Activated T-cell treated with anti-CD3 and anti-CD28 coated beads, Interleukin-2, amount 50 U/mL, for 24 hours (primary cell): ENCODE measurements at places on chromosomes 12 and 14.

GRCh38 chr14:50001151-50001998 lies 108.5 kb downstream of the ARF6 start:
- peak; percentile 87 for DNase-seq

GRCh38 chr12:29088611-29089219 lies 60.4 kb upstream of the FAR2 start:
- DNase-seq: no peak

- DNase-seq: no peak
These were observed 502.4 kb upstream of the ATP2B1 start for GRCh38 chr12:90211017-90211416.

- no peak for DNase-seq
These were observed 36.6 kb downstream of the WDR89 start for GRCh38 chr14:63605041-63605532.

- no peak for DNase-seq
These were observed 96.7 kb downstream of the IRF2BPL start for GRCh38 chr14:76931631-76932402.

DNA sequence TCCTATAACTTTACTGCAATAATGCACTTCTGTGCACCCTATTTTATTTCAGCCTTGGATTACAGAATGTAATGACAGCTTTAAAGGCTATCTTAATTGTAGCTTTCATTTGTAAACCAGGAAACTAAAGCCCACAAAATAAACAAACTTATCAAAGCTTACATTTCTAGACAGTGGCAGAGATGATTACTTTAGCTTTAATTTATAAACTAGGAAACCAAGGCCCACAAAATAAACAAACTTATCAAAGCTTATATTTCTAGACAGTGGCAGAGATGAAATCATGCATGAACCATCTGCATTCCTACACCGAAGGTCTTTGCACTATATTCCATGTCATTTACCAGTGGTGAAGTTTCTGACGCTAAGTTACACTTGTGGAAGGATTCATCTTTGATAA lies 74.4 kb downstream of the PRKD1 start:
- DNase-seq: no peak

- no peak for DNase-seq
These were observed 31.7 kb downstream of the WDR20 start for GRCh38 chr14:102171173-102172020.

DNA sequence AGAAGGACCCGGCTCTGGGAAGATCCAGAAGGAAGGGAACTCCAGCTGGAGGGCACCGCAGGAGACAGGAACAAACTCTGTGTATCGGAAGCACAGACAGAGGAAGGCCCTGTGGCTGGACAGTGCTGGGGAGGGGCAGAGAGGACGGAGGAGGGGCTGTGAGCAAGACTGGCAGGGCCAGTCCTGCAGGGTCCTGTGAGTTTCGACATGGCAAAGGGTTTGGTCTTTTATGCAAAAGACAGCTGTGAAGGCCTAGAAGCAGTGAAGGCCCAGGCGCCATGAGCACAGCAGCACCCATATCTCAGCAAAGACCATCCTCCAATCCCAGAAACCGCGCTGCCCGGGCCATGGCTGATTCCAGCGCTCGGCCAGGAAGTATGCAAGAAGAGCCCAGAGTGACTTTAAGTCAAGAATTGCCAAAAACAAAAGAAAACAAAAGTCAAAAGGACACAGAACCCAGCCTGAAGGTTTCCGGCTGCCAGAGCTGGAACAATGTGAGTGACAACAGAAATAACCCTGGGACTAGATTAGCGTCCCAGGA lies 126.5 kb downstream of the NCOR2 start:
- no peak for DNase-seq

DNA sequence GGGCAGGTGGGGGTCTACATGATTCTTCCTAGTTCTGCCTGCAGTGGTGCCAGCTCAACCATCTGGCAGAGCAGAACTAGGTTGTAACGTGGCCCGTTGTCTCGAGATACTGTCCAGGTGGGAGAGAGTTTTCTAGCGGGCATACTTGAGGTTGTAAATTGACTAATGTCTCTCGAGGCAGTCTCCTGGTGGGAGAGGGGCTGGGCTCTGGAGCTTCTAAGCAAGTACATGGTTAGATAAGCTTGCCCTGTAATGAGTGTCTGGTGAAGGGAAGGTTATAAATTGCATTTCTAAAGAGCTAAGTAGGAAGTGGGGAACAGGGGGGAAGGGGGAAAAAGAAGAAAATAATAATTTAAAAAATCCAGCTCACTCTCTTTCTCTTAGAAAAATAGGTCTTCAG lies 18.1 kb downstream of the BDKRB1 start:
- no peak for DNase-seq

DNA sequence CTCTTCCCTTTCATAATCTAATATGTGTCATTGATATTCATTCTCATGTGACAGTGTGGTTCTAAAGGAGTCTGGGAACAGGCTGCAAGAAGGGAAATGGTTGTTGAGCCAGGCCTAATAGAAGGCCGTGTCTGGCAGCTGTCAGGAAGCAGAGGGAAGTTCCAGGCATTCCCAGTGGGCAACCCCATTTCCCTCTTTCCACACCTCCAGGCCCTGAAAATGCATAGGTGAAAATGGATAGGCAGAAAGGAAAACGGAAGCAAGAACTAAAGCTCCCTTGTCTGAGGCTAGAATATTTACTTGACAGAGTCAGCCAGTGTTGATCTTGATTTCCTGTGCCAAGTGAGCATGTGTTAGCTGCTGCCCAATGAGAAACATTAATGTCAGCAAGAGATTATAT lies 97.7 kb downstream of the PPM1A start:
- no peak for DNase-seq

GRCh38 chr14:106879241-106879640 lies 1352.9 kb downstream of the TMEM121 start:
- peak; percentile 49 for DNase-seq

GRCh38 chr14:69101331-69101826 lies 51.5 kb downstream of the DCAF5 start:
- DNase-seq: no peak

- no peak for DNase-seq
These were observed 7.5 kb downstream of the KLRG1 start for GRCh38 chr12:8996682-8997405.

- no peak for DNase-seq
These were observed 353.0 kb downstream of the CCDC91 start for GRCh38 chr12:28543021-28543890.

DNA sequence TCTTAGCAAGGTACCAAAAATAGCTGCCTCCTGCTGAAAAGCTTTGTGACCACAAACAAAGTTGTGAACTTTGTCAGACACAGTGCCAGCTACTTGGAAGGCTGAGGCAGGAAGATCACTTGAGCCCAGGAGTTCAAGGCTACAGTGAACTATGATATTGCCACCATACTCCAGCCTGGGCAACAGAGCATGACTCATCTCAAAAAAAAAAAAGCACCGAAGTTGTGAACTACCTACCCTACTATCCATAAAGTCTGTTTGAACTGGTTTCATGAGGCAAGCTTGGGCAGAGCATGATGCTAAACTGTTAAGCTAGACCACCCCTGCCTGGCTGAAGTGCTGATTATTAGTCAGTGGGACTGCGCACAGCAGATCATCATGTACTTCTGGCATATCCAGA lies 75.5 kb downstream of the RAD52 start:
- no peak for DNase-seq

DNA sequence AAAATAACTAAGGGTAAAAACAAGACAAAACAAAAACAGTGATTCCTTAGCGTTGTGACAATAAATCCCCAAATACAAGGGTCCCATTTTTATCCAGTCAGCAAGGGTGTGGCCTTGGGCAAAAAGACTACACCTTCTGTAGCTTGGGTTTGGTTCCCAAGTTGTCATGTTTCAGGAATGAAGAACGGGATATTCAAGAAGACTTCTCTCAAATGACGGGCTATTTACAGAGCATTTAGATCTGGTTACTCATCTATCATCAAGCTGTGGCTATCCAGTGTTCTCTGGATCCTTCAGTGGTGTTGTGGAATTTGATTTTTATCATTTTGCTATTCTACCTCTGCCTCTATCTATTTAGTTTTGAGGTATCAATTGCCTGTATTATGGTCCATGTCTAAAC lies 219.7 kb downstream of the SLC25A21 start:
- DNase-seq: no peak

DNA sequence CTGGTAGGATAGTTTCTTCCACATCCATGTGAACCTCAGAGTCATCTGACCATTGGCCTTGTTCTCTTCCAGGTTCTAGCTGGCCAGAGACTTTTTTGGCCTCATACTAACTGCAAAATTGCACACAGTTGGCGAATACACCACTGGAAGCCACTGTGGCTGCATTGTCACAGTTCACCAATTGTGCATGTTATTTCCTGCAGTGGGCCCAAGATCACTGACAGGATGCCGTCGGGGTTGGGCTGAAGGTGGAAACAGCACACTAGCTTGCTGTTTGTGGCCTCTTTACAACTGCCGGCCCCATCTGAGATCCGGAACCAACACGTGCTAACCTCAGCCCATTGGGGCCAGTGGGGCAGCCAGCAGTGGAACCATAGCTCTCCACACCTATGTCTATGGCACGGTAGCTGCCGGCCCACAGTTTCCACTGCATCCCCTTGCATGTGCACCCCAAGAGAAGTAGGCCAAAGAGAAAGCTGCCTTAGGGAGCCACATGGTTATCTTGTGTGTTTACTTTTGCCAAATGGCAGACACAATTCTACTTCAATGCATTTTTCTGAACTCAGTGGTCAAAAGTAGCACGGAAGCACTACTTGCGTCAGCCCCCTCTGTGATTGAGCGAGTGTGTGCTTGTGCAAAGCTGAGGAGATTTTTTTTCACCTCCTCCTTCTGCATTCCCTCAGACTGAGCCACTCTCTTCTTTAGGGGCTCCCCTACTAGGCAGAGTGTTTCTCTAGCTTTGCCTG lies 464.0 kb downstream of the RAD51B start:
- DNase-seq: peak; percentile 67

- no peak for DNase-seq
These were observed 40.7 kb downstream of the WNK1 start for GRCh38 chr12:793037-793436.

DNA sequence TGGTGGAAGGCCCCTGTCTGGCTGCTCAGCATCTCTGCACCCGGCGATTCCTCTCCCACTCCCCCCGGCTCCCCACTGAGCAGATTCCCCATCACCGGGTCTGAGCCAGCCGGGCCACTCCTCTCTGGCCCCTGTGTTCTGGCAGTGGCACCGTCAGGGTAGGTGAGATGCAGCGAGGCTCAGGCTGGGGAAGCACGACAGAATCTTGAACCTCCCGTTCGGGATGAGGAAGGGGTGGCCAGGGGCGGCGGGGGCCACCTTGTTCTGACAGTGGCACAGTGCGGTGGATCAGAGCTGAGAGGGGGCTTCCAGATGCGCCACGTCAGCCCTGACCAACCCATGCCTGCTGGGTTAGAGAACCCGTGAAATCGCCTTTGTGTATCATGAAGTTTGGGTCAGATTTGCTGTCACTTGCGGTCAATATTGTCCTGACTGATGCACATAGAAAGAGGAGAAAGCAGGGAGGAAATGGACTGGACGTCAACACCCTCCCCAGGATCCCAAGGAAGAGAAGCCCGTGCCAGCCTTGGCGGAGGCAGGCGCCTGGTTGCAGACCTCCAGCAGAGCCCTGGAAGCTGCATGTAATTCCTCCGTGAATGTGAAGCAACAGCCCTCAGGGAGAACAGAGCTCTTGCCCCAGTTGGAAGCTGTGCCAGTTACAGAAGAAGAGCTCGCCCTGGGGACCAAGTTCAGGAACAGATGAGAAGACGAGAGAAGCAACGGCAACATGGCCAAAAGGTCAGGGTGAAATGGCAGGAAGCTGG lies 137.1 kb upstream of the SFSWAP start:
- no peak for DNase-seq

- DNase-seq: no peak
These were observed 50.9 kb downstream of the CLIP1 start for GRCh38 chr12:122371475-122372045.

DNA sequence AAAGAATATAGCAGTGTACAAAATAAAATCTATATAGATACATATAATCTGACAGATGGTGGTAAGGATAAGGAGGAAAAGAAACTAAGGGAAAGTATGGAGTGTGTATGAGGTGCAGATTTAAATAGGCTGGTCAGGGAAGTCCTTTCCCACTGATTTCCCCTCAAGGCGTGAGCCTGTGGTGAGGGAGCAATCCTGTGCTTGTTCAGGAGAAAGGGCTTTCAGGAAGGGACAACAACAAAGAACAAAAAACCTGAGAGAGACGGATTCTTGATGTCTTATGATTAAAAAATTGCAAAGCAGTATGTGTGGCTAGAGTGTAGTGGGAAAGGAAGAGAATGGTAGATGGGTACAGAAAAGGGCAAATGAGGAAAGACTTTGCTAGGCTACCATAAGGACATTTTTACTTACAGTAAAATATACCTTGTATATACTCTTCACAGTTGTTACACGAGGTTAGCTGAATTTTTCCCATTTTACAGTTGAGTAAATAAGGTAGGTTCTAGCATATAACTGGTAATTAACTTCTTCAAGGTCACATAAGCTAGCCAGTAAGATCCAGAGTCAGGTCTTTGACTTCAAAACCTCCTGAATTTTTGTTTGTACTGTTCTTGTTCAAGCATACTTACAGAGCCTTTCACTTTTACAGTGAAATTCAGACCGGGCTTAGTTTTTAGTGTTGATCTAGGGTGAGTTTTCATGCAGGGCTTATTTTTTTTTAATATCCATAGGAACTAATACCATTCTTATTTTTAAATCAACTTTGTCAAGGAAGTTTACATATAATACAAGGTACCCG lies 15.6 kb downstream of the CNOT2 start:
- no peak for DNase-seq

GRCh38 chr14:97536421-97536820 lies 739.2 kb downstream of the VRK1 start:
- no peak for DNase-seq

- DNase-seq: no peak
These were observed 266.3 kb upstream of the DIO2 start for GRCh38 chr14:80477388-80478160.

DNA sequence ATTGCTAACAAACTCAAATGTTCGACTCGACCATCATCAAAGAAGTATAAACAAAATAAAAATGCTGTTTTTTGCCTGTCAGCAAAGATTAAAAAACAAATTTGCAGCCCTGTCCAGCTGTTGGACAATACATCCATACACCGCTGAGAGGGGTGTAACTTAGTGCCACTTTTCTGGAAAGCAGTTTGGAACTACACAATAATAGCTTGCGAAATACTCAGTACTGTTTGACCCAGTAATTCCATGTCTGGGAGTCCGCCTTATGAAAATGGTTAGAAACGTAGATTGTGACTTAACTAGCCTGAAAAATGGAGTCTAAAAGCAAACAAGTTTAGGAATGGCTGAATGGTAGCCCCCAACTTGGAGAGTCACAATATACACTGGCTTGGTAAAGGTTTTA lies 6.4 kb downstream of the USP30 start:
- DNase-seq: no peak
